ENCODE measurements at places on chromosomes 2 and 18.
A peak's percentile ranks its signal among the peaks of the same experiment; 100 is the strongest.

DNA sequence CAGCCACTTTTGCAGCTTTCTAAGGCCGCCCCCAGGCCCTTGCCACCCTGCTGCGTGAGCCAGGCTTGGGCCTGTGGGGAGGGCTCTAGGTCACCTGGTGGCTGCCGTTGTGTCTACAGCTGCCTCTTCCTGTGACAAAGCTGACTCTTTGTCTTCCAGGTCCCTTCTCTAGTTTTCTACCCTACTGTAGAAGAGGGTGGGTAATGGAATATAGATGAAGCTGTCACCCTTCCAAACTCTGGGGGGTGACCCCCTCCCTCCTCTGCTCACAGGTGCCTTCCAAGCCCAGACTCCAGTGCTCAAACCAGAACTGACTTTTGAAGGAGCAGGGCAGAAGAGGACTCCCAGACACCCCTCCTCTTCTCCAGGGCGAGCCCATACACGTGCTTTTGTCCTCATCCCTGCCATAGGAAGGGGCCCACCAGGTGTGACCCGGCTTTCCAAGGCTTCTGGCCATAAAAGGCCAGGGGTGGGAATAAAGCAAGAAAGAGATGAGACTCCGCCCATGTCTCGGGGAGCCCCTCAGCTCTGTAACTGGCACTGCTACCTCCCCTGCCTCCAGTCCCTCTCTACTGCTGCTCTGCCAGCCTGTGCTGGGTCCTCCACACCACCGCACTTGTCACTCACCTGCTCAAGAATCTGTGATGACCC is 17.9 kb upstream of the SDC1 start:
- DNase-seq = no peak

- DNase-seq = no peak
Measured at GRCh38 chr2:109516445-109517117, 97.2 kb downstream of the SEPTIN10 start.

DNA sequence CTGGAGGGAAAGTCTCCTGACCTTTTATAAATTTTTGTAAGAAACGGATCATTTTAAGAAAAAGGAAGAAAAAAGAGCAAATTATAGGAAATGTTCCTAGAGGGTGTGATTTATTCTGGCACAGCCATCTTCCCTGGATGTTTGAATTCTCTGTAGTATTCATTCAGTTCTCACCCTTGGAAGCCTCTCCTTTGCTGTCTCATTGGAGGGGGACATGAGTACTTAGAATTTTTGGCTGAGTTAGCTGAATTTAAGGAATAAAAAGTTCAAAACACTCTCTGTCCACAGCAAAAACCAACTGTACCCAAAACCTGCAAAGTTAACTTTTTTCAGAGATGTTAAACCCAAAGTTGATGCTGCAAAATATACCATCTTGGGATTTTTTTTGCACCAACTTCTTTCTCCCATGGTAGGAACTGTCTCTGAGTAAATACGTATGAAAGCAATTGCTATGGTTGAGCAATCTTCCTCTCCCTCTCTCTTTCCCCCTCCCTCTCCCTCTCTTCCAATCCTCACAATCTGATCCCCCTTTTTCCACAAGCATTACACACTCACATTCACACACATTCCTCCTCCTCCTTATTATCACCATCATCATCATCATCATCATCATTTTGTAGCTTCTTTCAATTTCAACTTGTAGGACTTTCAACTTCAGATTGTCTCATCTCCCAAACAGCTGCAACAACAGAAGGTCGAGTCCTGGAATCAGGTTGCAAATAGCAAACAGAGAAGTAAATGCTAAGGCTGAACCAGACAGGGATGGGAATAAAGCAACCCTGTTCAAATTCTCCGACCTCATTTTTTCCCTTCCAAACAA is 183.7 kb downstream of the GFPT1 start:
- no peak for DNase-seq

GRCh38 chr2:96470636-96471035 is 34.5 kb downstream of the NEURL3 start:
- peak; percentile 8 for DNase-seq

Data from activated naive CD4-positive, alpha-beta T cell (primary cell).